Stimulated activated CD8-positive, alpha-beta memory T cell treated with anti-CD3 and anti-CD28 coated beads, Interleukin-15, amount 100 ng/mL, for 4 hours (primary cell): ENCODE measurements at places on chromosomes 2 and 18.

- DNase-seq, result no peak
Measured at GRCh38 chr2:81650048-81650971, 1345.8 kb upstream of the LRRTM1 start.

DNA sequence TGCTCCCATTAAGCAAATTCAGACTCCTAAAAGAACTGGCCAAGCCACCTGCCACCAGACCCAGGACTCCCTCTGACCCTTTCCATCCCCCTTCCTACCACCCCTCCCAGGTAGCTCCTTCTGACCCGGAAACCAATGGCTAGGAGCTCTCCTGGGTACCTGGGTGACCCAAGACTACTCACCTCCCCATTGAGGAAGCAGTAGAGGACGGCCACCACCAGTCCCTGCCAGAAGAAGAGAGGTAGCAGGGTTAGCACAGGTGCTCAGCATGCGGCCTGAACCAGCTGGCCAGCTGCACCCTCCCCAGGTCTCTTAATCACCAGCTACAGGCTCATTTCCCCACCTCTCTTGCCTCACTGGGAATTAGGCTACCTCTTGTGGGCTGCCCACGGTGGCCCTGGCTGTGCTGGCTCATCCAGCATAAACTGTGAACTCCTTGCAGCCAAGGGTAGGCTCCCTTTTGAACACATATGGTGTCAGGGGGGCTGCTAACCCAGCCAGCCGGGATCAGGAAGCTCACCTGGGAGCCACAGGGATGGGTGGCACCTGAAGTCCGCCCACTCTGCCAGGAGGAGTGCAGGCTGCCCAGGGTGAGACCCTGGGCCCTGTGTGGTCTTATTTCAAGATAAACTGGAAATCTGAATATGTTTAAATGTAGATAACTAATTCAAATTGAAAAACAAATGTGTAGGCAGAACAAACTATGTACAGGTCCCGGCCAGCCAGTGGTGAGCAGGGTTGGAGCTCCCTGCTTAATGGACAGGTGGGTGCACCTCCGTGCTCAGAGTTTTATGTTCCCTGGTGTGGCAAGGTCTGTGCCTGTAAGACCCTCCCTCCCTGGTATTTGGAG, 9.9 kb downstream of the TMEM37 start:
- no peak for DNase-seq

DNA sequence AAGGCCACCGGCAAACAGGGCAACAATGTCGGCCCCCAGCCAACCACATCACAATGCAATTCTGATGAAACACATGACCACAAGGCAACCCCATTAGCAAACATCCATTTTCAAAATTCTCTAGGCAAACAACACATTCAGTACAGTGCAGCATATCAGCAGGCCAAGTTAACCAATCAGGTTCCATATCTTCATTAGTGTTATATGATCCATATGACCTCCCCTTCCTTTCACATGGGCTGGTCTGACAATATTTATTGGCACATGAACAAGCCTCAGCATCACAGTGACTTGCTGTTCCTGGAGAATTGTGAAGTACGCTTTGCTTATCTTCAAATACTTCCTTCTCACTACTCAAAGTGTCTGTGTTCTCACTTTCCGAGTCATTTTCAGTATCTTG, 19.8 kb downstream of the RNF103 start:
- no peak for DNase-seq

- no peak for DNase-seq
Measured at GRCh38 chr2:142849820-142850219, 27.6 kb upstream of the KYNU start.

GRCh38 chr2:237059155-237059875, 26.4 kb upstream of the COPS8 start:
- DNase-seq, result no peak

GRCh38 chr2:187377340-187377739, 70.7 kb downstream of the CALCRL start:
- no peak for DNase-seq

DNA sequence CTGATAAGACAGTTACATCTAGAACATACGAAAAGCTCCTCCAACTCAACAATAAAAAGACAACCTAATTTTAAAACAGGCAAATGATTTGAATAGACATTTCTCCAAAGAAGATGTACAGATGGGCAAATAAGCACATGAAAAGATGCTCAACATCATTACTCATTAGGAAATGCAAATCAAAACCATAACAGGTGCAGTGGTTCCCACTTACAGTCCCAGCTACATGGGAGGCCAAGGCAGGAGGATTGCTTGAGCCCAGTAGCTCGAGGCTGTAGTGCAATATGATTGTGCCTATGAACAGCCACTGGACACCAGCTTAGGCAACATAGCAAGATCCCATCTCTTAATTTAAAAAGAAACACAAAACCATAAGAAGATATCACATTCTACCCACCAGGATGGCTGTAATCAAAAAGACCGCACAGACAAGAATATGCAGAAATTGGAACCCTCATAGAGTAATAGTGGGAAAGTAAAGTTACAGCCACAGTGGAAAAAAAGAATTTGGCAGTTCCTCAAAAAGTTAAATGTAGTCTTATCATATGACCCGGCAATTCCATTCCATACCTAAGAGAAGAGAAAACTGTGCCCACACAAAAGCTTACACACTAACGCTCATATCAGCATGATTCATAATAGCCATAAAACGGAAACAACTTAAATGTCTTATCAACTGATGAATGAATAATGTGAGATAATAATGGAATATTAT, 30.5 kb upstream of the ARMC9 start:
- DNase-seq, result no peak

GRCh38 chr18:44715842-44716241, 35.2 kb downstream of the SETBP1 start:
- no peak for DNase-seq

DNA sequence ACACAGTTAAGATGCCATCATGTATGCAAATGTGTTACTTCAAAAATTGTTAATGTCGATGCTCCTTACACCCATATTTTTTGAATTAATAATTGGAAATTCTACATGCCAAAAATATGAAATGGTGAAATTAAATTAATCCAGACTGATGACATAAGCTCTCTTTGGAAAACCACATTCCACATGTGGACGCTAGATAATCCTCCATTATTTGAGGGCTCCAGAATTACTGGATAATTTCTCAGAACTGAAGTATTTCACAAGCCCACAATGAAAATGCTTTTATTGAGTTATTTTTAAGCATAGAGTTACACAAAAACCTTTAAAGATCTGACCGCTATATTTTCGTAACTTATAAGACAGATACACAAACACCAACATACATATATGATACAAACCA, 47.8 kb downstream of the FARSB start:
- no peak for DNase-seq

DNA sequence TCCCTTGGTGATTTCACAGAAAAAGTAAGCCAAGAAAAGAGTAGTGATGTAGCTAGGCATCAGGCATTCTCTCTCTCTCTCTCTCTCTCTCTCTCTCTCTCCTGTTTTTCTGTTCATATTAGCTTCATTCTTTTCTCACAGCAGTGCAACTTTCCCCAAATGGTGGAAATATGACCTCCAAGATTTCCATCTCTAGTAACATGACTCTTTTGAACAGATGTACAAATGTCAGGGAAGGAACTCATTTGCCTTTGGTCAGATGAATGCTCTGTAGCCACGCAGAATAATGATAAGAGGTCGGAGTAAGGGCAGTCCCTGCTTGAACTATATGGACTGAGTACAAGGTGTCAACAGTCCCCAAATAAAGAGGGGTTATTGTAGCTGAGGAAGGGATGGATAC, 316.2 kb downstream of the GALNT13 start:
- no peak for DNase-seq

DNA sequence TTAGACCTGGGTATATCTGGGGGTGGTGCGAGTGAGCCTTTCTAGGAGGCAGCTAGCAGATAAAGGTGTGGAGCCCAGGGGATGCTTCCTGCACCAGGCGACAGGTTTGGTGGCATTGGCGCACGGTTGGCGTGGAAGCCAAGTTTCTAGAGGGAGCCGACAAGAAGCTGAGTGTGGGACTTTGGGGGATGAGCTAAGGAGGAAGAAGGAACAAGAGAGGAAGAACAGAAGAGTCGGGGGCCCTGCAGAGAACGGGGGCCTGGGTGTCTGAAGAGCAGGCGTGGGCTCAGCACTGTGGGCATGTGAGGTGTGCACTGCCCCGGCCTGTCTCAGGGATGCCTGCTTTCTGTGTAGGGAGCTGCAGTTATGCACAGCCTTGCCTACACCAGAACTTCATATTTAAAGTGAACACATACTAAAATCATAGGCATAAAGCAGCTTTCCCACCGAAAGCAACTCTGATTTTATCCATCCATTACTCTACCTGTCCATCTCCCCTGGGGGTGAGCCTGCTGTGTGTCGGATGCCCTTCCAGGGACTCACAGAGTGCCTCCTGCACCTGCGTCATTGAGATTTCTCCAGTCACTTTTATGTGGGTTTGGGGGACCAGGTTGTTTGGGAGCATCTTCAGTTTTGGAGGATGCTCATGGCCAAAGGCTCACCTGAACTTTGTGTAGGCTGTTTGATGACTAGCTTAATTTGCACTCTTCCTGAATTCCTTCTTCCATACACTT, 149.7 kb downstream of the LDLRAD4 start:
- DNase-seq, result no peak

DNA sequence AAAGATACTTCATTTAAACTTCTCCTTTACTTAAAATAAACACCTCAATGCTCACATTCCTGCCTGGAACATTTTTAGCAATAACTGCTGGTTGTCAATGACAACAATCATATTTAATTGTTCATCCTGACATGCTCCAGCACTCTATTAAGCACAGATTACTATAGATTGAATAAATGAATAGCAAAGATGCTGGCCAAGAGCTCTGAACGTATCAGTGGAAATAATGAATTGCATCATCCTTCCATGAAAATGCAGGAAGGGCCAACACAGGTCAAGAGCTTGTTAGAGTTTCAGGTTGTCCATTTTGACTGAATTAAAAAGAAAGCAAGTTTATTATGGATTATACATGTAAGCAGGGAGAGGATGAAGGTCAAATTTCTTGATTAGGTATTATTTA, 994.0 kb downstream of the TSN start:
- no peak for DNase-seq

DNA sequence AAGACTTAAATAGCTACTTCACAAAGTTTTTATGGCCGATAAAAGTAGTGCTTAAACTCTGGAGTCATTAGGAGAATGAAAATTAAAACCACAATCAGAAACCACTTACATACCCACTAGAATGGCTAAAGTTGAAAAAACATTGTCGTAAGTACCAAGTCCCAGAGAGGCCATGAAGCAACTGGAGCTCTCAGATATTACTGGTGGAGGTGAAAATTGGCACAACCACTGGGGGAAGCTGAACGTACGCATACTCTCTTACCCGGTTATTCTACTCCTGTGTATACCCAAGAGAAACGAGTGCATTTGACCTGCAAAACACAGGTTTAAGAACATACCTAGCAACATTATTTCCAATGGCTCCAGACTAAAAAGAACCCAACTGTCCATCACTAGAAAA, 76.5 kb upstream of the TMEM247 start:
- DNase-seq, result no peak

GRCh38 chr2:200679127-200679526, 93.3 kb downstream of the AOX1 start:
- DNase-seq, result no peak

DNA sequence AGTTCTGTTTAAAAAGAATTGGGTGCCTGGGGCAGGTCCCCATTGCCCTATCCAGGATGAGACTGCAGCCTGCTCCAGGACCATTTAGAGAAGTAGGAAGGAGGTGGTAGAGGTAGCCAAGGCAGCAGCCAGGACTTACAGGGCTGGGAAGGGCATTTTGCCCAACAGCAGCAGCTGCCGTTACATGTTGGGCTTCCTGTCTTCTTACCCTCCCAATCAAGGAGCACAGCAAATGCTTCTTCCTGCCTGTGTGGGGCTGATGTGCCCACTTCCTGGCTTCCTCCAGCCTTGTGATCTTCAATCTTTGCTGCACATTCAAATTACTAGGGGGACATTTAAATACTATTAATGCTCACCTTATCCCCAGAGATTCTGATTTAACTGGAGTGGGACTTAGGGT, 112.0 kb downstream of the QPCT start:
- DNase-seq, result no peak

- no peak for DNase-seq
Measured at GRCh38 chr18:62777814-62778213, 62.5 kb downstream of the PHLPP1 start.

- DNase-seq, result peak; percentile 0
Measured at GRCh38 chr2:46615986-46616485, 136.7 kb downstream of the TMEM247 start.

GRCh38 chr2:111149882-111150455, 29.3 kb downstream of the BCL2L11 start:
- DNase-seq, result no peak

DNA sequence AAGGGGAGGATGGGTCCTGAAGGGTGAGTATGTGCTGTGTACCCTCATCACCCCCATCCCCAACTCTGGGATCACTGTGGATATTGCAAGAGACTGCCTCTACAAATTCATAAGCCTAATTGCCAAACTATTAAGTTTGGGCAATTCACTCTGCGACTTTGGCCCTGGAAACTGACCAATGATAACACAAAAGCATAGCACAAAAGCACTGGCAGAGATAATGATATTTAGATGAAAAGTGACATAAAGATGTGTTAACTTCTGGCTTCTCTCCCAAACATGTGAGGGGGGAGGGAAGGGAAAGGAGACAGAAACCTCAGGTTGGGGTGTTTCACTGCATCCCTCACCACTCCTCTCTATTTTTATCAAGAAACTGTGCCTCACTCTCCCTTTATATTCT, 150.3 kb downstream of the SATB2 start:
- no peak for DNase-seq

- DNase-seq, result no peak
Measured at GRCh38 chr2:112958428-112959108, 19.2 kb upstream of the IL36G start.
